ENCODE measurements at places on chromosomes 6 and 20.

DNA sequence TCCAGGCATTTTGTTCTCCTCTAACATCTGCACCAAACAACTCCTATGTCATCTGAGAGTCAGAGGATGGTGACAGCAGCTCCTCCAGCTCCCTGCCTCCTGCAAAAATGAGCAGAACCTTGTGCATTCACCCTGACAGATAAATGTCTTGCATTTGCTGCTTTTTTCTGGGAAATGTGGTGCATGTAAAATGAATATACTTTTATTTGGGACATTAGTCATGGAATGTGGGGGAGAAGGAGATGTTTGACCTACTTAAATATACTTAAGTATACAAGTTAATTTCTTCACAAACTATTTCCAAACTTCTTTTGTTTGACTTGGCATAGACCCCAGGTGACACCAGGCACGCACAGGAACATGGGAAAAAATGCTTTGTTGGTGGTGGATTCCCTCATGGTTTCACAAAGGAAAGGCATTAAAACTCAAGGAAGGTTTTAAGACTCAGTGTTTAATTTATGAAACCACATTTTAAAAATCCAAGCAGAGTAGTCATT lies 181.8 kb upstream of the MCHR2 start:
- DNase-seq, result no peak

DNA sequence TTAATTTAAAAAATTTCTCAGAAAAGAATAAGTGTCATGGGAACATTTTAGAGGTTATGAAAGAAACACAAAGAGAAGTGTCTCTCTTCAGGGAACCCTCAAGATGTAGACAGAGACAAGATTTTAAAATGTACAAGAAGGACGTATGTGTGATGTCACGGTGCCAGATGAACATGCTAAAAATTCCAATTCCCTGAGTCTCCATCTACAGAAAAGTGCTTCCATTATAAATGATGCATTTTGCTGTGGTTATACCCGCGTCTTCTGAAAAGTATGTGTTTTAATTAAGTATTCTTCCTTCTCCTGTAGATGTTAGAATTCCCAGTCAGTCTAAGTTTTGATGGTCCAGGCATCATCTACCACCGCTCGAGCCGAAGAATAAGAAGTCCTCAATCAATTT lies 489.1 kb downstream of the PREX1 start:
- DNase-seq, result no peak

DNA sequence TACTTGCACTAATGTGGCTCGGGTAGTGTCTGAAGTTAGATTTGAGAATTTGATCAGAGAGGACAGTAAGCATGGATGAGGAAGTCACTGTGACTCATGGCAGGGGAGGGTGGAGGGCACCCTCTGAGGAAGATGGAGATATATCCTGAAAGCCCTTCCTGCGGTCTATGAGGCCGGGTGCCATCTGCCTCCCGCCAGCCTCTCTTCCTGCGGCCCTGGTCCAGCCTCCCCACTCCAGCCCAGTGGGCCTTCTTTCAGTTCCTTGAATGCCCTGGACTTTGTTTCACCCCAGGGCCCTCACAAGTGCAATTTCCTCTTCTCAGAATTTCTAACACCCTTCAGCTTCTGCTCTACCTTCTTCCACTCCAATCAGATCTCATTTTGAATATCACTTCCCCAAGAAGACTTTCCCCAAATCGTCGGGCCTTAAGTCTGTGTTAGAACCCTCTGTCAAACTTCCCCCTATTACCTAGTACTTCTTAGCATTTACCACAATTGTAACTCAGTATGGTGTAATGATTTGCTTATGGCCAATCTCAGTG lies 20.2 kb upstream of the TNFAIP3 start:
- DNase-seq, result no peak

DNA sequence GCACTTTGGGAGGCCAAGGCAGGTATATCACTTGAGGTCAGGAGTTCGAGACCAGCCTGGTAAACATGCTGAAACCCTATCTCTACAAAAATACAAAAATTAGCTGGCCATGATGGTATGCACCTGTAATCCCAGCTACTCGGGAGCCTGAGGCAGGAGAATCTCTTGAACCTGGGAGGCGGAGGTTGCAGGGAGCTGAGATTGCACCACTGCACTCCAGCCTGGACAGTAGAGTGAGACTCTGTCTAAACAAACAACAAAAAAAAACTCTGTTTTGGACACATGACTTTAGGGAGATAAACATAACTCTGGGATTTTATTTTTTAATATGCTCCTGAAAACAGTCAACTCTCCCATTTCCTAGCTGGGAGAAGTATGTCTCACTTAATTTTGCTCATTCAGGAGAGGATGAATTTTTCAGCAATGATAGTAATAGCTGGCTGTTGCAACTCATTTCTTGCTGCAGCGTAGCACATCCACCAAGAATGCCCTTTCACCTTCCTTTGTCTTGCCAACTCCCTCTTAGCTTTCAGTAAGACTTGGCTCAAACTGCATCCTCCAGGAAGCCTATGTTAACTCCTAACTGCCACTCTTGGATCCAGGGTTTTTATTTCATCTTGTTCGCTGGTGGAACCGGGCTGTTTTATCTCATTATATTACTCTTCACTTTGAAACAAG lies 24.3 kb downstream of the TOP1 start:
- no peak for DNase-seq

DNA sequence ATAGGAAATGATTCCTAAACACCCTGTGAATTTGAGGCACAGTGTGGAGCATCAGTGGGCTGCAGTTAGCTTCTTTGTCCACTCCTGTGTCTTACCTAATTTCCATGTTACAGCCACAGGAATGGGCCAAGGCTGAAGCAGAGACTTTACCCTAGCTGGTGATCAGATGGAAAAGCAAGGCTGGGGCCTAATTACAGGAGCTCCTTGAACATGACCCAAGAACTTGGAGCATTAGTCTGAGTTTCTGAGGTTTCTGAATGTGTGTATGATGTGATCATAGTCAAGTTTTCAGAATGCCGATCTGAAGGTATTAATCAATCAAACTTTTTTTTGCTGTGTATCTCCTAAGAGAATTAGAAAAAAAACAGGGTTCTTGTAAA lies 18.0 kb downstream of the HECA start:
- no peak for DNase-seq

DNA sequence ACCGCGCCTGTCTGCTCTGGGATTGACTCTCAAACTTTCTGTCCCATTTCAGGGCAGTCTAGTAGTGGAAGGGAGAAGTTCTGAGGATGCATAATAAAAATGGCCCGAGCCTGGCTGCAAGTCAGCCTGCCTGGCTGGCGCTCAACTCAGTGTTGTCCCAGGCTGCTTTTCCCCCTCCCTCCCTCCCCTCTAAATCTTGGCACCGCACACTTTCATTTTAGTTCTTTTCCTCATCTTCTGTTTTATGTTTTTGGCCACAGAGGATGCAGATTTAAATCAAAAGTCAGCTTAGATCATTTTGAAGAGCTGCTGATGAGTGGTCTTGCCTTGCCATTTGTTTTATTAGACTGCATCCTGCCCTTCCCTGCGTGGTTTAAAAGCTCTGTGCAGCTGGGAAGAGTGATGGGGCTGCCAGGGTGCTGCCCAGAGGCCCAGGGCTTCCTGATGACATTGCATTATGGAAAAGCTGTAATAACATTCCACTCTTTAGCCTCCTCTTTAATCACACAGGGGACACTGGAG lies 6.5 kb upstream of the UQCC2 start:
- no peak for DNase-seq

DNA sequence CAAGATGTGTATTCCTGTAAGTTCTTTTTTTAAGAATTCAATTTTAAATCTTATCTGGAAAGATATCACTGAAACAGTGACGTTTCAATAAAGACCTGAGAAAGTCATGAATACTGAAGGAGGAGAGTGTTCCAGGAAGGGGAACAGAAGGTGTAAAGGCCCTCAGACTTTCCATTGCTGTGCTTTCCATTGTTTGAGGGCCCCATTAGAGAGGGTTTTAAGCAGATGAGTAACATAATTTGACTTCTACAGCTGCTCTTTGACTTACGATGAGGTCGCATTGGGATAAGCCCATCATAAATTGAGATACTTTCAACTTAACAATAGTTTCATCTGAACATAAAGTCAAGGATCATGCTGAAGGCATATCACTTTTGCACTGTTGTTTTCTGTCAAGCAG lies 24.7 kb downstream of the ACOT13 start:
- no peak for DNase-seq

- DNase-seq, result no peak
Measured at GRCh38 chr6:113094779-113095178, 747.6 kb downstream of the RFPL4B start.

DNA sequence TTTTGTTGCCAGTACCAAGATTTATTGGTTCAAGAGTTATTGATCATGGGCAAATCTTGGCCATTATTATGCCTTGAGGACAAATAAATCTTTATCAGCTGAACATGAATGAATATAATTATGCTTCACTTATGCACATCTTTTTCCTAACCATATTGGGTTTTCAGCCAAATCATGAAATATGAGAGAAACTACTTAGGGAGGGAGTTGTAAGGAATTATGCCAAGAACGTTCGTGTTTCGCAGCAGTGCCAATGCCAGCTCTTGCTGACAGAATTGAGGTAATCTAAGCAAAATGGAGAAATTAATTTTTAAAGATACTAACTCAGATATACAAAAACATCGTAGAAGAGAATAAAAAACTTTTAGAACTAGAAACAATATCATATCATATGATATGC lies 301.1 kb upstream of the SASH1 start:
- no peak for DNase-seq

- DNase-seq, result no peak
Measured at GRCh38 chr6:42292004-42292740, 74.5 kb upstream of the MRPS10 start.

DNA sequence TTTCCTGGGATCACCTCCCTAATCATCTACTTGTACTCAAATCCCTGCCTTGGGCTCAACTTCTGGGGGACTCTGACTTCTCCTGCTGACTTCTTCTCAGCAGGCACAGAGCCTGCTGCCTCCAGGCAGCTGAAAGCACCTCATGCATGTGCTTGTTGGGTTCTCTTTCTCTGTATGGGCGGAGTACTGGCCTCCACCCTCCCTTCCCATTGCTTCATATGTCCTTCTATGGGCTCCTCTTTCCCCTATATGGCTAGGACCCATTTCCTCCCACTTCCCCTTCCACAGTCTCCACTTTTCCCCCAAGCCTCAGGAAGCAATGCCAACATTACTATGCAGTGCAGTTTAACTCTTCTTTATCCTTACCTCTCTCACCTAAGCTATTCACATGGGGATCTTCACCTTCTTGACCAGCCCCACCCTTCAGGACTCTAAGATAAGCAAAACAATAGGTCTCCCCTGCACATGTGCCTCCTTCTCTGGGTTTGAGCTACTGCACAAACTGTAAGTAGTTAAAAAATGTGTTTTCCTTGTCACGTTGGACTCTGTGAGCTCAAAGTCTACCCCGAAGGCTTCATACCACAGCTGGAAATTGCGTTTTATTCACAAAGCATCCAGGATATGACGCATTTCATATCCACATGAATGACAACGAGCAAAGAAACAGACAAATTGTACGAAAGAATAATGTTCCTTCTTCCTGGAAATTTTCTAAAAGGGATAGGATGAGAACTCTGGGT lies 93.7 kb downstream of the CDS2 start:
- DNase-seq, result no peak

Data from D721Med (cell line).